ENCODE measurements at places on chromosomes 13 and 19.

GRCh38 chr19:3687774-3688706 lies 12.2 kb downstream of the PIP5K1C start:
- no peak for DNase-seq

DNA sequence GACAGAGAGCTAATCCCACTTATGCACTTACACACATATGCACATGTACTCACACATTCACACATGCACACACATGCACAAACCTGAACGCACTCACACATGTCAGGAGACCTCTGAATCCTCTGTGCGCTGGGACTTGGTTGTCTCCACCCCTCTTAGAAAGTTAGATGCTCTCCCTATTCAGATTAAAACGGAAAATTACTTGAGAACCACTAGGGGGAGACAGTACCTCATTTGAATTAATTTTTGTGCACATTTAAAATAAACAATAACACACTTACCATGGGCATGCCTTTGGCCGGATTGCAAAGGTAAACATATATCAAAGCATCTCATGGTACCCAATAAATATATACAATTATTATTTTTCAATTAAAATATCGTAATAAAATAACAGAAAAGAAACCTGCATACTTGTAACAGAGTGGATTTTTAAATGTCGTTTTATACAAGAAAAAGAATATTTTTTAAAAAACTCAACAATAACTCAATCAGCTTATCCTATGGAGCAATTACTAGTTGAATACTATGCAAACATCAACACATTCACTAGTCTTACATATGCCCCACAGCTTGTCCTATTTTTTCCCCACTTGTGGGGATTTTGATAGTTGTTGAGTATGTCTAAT lies 9.5 kb upstream of the LILRB4 start:
- no peak for DNase-seq

DNA sequence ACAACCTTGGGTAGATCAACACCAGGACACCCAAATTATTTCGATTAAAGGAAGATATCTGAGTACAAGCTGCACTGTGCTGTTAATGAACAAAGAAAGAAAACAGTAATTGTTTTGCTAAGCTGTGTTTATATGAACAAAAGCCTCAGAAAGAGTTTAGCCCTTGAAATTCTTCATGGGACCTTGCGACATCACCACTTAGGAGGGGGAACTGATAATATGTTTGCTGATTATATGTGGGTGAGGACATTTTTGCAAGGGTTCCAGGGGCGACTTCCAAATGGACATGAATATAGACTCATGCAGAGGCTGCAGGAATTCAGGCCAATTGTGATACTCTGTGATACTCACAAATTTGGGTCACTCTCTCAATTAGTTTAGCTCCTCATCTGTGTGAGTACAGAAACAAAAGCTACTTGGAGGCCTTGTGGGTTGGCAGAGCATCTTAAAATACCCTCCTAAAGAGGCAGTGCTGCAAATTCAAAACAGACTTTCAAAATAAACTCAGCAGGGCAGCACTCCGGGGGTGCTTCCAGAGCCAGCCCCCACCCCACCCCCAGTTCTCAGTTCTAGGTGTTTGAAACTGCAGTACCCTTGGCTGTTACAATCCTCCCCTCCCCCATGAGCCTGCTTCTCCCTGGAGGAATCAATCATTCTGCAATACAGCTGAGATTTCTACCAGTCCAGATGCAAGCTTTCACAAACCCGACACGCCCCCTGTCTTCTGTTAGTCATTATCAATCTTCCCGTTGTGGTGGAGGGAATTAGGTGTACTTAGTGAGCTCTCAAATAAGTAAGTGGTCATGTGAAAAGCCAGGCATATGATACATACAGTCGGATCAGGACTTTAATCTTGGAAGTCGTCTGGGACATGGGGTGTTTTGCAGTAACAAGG lies 97.0 kb upstream of the MBNL2 start:
- no peak for DNase-seq

GRCh38 chr19:38924388-38924787 lies 6.2 kb downstream of the SARS2 start:
- peak; percentile 68 for DNase-seq

DNA sequence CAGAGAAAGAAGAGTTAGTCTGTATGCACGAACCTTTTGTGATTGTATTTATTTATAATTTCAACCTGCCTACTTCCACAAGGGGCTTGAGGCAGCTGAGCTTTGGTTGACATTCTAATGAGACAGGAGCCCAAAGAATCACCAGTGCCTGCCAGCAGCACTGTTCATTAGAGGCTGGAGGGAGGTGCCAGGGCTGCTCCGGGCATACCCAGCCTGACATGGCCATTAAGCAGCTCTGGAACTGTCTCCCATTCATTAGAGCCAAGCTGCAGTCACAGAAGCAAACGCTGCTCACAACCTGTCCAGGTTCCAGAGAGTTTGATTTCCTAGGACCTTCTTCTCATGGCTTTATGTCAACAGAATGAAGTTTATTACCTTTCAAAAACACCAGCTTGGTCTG lies 425.5 kb downstream of the RFC3 start:
- no peak for DNase-seq

GRCh38 chr13:60433505-60433904 lies 36.5 kb downstream of the TDRD3 start:
- DNase-seq, result no peak

GRCh38 chr13:110034031-110034549 lies 247.7 kb upstream of the IRS2 start:
- no peak for DNase-seq

DNA sequence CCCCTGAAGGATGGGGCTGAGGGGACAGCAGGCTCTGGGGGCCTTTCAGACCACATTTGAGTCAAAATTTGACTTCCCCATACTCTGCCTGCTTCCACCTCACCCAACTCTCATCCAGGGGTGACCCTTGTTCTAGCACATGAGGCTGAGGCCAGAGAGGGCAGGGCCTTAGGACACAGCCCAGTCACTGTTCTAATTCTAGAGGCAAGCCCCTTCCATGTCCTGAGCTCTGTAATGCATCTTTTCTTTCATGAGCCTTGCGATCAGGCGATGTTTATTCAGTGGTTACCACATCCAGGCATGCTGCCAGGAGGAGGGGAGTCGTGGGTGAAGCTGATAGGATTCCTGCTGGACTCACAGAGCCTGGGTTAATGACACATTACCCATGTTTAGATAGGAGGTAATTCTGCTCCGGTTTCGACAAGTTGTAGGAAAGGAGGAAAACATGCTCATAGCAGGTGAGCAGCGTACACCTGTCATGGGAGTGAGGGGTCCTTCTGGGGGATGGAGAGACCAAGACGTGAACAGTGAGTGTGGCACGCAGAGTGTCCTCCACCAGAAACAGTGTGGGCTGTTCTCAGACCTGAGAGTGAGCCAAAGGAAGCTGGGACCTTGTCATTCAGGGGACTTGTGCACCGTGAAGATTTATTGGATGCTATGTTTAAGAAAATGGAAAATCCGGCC lies 9.3 kb downstream of the RPS9 start:
- peak; percentile 64 for DNase-seq

DNA sequence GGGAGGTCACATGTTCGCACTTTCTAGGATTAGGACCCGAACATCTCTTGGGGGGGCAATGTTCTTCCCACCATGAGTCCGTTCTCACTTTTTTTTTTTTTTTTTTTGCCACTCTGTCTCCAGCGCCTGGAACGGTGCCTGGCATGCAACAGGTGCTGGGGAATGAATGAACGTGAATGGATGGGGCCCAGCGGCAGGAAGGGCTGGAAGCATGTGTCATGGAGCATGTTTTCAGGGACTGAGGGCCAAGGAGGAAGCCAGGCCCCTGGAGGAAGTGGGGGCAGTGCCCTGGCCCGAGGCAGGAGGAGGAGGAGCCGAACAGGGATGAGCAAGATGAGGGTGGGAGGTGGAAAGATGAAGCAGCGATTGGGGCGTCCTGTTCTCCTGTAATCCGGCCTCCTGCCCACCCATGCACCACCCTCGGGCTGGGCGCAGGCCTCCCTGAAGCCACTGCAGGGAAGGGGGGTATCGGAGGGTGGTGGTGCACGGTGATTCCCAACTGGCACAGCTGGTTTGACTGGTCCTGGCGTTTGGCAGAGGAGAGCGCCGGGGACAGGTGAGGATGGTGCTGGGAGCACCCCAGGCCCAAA lies 8.8 kb upstream of the SULT2B1 start:
- no peak for DNase-seq

GRCh38 chr13:58598241-58598640 lies 966.7 kb downstream of the PCDH17 start:
- DNase-seq, result no peak

- DNase-seq, result no peak
These were observed 6.0 kb downstream of the CKAP2 start for GRCh38 chr13:52461265-52461664.

GRCh38 chr19:2186071-2186846 lies 22.5 kb downstream of the DOT1L start:
- no peak for DNase-seq

- DNase-seq, result no peak
These were observed 9.8 kb downstream of the CLEC4M start for GRCh38 chr19:7772752-7773291.

DNA sequence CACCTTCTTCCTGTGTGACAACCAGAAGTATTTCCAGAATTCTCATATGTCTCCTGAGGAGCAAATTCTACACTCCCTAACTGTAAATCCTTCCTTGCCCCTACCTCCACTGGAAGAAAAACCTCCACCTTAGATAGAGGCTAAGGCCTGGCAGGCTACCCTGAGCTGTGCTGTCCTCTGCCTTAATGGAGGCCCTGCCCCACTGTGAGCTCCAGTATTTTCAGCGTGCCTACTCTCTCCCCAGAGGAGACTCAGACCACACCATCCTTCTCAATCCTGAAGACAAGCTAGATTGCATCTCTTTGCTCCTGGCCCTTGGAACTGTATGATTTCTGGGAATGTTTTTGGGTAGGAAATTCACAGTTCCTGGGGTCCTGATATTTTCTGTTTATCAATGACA lies 110.0 kb upstream of the OBI1 start:
- DNase-seq, result no peak

DNA sequence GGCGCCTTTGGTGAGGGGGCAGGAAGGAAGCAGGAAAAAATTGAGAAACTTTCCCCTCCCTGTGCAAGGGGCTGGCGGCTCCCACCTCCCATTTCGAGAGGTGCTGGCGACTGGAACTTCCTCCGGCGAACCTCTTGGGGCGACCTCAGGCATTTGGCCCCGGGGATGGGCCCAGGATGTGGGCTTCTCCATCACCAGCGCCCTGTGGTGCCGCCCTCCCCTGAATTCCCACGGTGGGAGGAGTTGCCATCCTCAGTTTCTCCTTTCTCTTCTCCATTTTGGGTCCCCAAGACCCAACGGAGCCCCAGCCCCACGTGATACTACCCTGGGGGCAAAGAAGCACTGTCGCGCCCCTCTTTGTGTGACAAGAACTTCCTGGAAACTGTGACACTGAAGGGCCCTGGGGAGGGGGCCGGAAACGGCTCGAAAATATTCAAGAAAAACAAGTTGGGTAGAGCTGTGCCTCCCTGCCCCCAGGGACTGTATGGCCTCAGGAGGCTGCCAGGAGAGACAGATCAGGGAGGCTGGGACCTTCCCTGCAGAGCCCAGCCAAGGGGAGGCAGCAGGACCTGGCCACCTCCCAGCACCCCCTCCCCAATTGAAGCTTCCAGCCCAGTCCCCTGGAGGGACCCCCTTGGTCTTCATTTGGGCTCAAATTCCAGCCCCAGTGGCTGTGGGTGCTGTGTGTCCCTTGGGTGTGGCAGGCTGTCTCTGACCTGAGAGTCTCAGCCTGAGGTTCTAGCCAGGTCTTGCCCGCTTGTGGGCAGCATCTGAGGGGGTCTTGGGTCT lies 16.2 kb upstream of the AP1M2 start:
- DNase-seq, result peak; percentile 95

GRCh38 chr19:5923356-5923755 lies 9.3 kb downstream of the CAPS start:
- DNase-seq, result no peak

DNA sequence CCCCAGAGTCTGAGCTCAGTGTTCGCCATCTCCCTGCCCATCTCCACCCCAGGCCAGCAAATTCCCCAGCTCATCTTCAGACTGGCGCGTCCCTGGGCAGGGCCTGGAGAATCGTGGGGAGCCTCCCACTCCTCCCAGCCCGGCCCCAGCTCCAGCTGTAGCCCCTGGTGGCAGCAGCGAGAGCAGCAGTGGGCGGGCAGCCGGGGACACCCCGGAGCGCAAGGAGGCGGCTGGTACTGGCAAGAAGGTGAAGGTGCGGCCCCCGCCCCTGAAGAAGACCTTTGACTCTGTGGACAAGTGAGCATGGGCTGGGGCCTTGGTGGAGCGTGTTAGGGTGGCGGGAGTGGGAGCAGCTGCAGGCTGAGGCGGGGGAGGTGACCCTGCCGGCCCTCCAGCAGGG lies 8.4 kb upstream of the PRR19 start:
- DNase-seq, result no peak

GRCh38 chr19:5700455-5701092 lies 10.5 kb downstream of the RPL36 start:
- no peak for DNase-seq

DNA sequence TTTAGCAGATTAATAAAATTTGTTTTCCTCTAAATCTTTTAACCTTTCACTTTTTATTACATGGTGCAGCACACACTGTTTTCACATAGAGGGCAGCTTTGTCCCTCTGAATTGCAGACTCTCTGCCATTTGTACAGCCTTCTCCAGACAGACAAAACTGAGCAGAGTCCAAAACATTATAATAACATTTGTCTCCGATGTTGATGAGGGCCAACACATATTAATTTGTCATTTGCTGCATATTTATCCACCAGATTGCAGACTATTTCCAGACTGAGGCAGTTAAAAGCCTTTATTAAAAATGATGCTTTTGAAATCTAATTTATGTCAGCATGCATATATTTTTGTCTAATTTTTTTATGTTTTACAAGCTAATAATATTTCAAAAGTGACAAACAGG lies 1251.9 kb upstream of the SLC10A2 start:
- DNase-seq, result no peak

DNA sequence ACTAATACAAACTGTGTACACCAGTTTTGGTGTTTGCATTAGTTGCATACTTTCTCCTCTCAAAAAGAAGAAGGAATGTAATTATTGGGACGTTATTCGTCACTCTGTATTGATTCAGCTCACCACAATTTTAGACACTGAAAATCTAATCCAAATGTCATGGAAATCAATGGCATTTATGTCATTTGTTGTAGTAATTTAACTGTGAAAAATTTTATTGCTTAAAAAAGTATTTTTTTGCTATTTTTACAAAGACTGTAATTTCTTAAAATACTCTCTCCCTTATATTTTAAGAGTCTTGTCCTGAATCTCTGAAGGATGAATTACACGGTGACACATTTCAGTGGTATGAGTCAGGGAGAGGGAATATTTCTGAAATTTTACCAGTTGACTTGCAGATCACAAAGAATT lies 2117.6 kb downstream of the PCDH9 start:
- no peak for DNase-seq

GRCh38 chr13:111488486-111489132 lies 168.2 kb downstream of the TEX29 start:
- no peak for DNase-seq

Data from CD4-positive, alpha-beta T cell treated with Interleukin-15 for 1 hour (primary cell).